ENCODE measurements at places on chromosomes 5 and 9. TPM values are rescaled to one million over a fixed set of nuclear protein-coding genes. Genes with fewer than 3 reads are reported as not detected.

The CARTPT gene
- total RNA-seq, result not detected

DNA sequence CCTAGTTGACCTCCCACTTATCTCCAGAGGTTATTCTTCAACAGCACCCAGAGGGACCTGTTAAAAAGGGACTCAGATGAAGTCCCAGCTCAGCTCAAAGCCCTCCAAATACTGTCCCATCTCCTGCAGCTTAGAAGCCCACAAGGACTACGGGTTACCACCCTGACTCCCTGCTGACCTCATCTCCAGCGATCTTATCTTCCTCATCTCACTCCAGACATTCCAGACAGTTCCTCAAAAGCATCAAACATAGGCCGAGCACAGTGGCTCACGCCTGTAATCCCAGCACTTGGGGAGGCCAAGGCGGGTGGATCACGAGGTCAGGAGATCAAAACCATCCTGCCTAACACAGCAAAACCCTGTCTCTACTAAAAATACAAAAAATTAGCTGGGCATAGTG lies 263.8 kb upstream of the TLE4 start:
- no peak for DNase-seq

The ENTR1 gene
- 108 TPM for total RNA-seq

DNA sequence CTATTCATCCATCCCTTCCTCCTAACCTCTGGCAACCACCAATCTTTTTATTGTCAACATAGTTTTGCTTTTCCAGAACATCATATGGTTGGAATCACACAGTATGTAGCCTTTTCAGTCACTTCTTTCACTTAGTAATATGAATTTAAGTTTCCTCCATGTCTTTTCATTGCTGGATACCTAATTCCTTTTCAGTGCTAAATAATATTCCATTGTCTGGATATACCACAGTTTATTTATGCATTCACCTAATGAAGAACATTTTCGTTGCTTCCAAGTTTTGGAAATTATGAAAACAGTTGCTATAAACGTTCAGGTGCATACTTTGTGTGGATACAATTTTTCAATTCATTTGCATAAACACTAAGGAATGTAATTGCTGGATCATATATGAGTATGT lies 70.7 kb upstream of the FNIP1 start:
- no peak for DNase-seq

GRCh38 chr5:38273626-38274025 lies 15.3 kb downstream of the EGFLAM start:
- DNase-seq, result no peak

DNA sequence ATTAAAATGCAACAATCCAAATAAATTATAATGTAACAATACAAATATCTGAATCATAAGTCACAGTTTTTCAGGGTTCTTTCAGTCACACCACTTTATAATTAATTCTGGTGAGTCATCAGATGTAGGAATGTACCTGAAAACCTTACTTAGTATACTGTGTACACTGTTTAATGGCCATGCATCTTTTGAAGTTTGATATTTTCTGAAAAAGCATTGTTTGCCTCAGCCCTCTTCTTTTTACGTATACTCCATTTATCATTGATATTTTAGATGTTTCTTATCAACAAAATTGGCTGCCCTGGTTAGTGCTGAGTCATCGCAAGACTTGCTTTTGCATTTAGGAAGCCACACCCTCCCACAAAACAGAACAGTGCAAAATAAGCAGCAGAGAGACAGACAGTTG lies 218.6 kb downstream of the PJA2 start:
- no peak for DNase-seq

DNA sequence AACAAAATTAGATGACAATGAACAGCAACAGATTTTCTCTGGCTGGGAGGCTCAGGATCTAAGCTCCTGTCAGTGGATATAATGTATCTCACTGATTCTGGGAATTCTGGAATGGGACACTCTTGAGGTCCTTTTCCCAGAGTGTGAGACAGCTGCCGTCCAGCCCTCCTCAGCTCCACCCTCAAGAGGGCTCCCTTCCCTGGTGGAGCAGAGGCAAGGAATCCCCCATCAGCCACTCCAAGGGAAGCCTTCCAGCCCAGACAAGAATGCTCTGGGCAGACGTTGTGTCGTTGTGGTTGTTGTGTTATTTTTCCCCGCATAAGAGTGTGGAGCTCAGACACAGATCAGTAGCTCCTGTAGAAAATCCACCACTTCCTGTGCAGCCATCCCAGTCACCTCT lies 47.7 kb upstream of the ATP10B start:
- DNase-seq, result peak; percentile 44

- no peak for DNase-seq
Observed at GRCh38 chr5:136819526-136820302, 454.4 kb upstream of the TRPC7 start.

- DNase-seq, result no peak
Observed at GRCh38 chr5:176408590-176408989, 7.7 kb downstream of the CLTB start.

DNA sequence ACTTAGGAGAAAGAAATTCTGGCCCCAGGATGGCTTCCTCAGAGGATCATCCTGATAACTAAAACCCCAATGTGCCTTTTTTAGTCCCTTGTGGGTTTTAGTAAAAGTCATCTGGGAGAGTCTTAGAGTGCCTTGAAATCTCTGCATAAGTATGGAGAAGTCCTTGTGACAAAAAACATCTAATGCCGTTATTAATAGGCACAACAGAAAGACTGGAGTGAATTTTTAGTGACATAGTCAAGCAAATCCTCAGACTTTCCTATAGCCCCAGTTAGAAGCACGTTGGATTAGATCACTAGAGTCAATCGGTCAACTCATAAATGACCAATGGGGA lies 108.2 kb upstream of the MPDZ start:
- DNase-seq, result no peak

- DNase-seq, result no peak
Observed at GRCh38 chr5:122937914-122938313, 92.5 kb downstream of the SNX24 start.

- DNase-seq, result no peak
Observed at GRCh38 chr5:76742583-76742982, 26.7 kb downstream of the F2R start.

The PCDHGC3 gene
- total RNA-seq, result 22.6 TPM
